Camera-type eye (tissue), 1 donor: ENCODE measurements at places on chromosomes 4 and X. TPM values are rescaled to one million over a fixed set of nuclear protein-coding genes. Genes with fewer than 3 reads are reported as not detected.

Gene FAM9C
- total RNA-seq, result not detected

Gene UGT2B11
- total RNA-seq, result not detected

Gene BCLAF3
- 24.2 TPM for total RNA-seq

Gene GCNA
- total RNA-seq, result 5.6 TPM

Gene OPRPN
- 9.1 TPM for total RNA-seq

Gene SRPX2
- 6.3 TPM for total RNA-seq

Gene TAF7L
- not detected for total RNA-seq

Gene PCGF3
- 74.4 TPM for total RNA-seq

Gene WDFY3
- total RNA-seq, result 205 TPM

Gene STBD1
- total RNA-seq, result 6.3 TPM

Gene NLGN3
- 20.5 TPM for total RNA-seq

Gene IGSF1
- 8.0 TPM for total RNA-seq

Gene DCAF4L1
- total RNA-seq, result 0.16 TPM

Gene H2BW2
- not detected for total RNA-seq

Gene IL21
- total RNA-seq, result not detected

Gene GUF1
- total RNA-seq, result 40.0 TPM

Gene SPANXD
- total RNA-seq, result not detected

Gene PAPSS1
- total RNA-seq, result 72.8 TPM

Gene TMPRSS11D
- 0.71 TPM for total RNA-seq

Gene TBC1D19
- 69.2 TPM for total RNA-seq

Gene TET2
- 42.1 TPM for total RNA-seq

Gene BEND2
- 0.27 TPM for total RNA-seq

Gene VCX3A
- total RNA-seq, result not detected

Gene COX7B2
- not detected for total RNA-seq
